Body of pancreas (tissue), 4 donors: ENCODE measurements at places on chromosomes 4 and X.

GRCh38 chrX:129632443-129632842, 22.3 kb downstream of the APLN start:
- no peak for DNase-seq

DNA sequence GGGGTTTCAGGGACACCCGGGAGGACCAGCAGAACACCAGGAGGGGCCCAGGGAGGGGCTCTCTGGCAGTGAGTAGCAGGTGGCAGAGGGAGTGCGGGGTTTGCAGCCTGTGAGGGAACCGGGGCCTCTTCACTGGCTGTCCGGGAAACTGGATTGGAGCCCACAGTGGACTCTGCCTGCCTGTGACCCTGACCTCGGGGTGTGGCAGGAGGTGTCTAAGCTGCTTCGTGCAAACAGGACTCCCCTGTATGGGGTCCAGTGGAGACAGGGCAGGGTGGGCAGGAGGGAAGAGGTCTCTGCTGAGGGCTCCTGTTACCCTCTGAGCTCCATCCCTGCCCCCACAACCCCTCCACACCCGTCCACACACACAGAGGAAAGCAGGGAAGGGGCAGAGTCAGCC, 50.1 kb downstream of the FAM53A start:
- DNase-seq, result no peak

DNA sequence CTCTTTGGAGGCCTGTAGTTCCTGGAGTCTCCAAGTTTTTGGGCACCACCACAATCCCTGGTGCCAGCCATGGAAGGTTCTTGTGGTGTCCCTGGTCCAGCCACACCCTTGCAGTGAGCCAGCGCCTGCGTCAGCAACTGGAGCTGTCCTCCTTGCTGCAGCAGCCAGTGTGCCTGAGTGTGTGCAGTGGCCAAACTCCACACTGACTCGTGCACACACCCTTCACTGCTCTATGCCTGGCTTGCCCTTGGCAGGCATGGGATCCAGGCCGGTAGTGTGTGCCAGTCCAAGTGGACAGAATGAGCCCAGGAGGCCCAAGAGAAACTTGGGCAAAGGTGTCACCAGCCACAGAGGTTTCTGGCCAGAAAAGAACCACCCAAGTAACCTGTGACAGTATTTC, 1074.0 kb downstream of the PCDH18 start:
- no peak for DNase-seq

GRCh38 chrX:19172741-19173140, 50.5 kb upstream of the ADGRG2 start:
- DNase-seq, result no peak
